Stimulated activated CD8-positive, alpha-beta memory T cell treated with anti-CD3 and anti-CD28 coated beads, Interleukin-15, amount 100 ng/mL, for 48 hours (primary cell): ENCODE measurements at places on chromosomes 3 and 15.

GRCh38 chr3:150271591-150271960 is 136.5 kb upstream of the TSC22D2 start:
- no peak for DNase-seq

DNA sequence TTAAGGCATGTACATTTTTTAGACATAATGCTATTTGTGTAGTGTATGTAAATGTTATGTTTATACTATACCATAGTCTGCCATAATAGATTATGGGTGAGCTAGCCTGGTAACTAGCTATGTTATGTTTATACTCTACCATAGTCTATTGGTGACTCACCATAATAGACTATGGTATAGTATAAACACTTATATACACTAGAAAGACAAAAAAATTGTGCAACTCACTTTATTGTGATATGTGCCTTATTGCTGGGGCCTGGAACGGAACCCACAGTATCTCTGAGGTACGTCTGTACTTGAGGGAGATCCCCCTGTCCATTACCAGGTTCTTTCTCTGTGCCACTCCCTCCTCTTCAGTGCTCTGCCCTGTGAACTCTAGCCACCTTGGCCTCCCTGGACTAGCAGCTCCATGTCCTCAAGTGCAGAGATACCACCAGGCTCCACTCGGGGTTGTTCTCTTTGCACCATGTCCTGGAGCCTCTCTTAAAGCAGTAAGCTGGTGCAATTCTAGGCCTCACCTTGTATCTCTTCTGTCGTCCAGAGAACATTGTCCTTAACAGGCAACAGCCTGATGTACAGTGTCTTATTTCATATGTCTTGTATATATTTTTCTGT is 60.8 kb upstream of the PXYLP1 start:
- no peak for DNase-seq

DNA sequence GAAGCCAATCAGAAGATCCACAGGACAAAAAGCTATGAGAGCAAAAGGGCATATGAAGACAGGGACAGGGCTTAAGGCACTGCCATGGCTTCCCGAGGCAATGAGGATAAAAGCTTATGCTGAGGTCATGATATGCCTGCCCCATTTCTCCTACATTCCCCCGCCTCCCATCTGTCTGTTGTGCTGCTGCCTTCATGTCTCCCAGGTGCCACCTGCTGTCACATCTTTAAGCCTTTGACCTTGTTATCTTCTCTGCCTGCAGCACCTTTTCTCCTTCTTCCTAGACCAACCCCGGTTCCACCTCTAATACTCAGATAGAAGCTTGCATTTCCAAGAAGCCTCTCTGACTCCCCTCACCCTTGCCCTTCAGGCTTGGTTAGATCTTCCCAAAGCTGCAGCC is 213.8 kb downstream of the ARRDC4 start:
- no peak for DNase-seq

DNA sequence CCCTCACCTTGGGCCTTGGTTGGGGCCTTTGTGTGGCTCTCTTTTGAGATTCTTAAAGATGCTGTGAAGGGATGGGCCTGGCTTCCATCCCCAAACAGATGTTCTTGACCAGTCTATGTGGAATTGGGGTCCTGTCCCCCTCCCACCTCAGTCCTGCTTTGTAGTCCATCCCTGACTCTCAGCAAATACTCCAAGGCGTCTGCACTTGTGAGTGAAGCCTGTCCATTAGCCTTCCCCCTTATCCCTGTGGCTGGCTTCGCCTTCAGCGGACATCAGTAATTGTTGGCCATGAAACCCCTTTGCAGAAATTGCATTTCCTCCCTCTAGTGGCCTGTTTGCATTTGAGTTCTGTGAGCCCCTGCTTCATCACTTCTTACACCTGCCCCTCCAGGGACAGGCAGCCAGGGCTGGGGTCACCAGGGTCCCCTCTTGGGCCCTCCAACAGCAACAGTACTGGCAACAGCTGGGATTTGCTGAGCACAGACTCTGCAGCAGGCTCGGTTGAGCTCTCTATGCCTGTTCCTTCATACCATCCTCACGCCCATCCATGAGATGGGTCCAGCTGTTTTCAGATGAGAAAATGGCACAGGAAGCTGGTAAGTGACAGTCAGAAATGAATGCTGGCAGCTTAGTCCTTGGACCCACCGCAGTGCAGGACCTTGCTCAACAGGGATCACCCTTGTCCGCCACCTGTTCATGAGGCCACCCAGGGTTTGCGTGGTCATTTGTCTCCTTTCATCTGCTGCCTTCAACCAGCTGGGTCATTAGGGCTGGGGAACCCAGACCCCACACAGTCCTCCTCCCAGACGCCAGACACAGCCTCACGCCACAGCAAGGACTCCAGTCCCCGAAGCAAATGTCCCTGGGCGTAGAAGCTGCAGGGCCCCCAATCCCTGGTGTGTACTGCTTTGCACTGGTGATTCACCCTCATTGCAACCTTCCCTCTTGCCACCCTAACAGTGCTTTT is 8.9 kb upstream of the LRRK1 start:
- no peak for DNase-seq

- no peak for DNase-seq
Measured at GRCh38 chr3:95341314-95341713, 1278.5 kb downstream of the NSUN3 start.
